ENCODE measurements at places on chromosomes 4 and X. TPM values are rescaled to one million over a fixed set of nuclear protein-coding genes. Genes with fewer than 3 reads are reported as not detected.

DNA sequence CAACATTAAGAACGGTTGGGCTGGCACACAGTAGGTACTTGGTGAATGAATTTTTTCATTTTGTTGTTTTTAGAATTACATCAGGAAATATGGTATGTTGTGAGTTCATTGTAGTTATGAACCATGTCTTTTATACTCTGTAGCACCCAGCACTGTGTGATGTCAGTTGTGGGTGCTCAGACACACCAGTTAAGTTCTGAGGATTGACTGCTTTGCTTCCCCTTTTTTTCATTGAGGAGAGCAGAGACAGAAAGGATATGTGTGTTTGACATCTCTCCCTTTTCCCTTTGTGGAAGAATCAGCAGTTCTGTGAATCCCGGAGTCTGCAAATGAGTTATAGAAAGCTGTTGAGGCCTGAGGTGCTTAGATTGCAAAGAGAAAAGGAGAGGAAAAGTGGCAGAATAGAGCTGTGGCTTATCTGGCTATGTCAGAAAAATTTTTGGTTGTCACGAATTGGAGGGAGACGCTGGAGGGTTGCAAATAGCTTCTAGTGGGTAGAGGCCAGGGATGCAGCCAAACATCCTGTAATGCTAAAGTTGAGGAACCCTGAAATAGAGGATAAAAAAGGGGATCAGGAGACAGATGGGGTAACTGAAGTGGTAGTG is 13.1 kb downstream of the SMAD1 start:
- no peak for DNase-seq
- H3K27ac ChIP-seq: no peak overlapping the region
- H3K36me3 ChIP-seq: no peaks in the 10 kb centered on the region
- H3K4me1 ChIP-seq: peaks cover 38% of the 10 kb centered on the region

DNA sequence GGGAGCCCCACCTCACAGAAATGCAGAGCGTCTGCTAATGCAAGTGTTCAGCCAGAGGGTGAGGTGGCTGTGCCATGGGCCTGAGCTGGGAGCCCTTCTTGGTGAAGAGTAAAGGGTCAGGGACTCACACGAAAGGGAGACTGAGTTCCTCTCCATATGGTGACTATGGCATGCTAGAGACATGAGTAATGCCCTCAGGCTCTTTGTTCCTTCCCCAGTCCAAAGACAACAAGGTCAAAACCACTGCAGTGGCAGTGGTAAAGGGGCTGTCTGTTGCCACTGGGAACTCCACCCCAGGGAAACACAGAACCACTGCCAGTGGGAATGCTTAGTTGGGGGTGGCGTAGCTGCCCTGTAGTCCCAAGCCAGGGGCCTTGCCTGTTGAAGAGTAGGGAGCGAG is 22.4 kb downstream of the RAB40AL start:
- H3K4me1 ChIP-seq: peaks cover 25% of the 10 kb centered on the region
- no peaks in the 10 kb centered on the region for H3K36me3 ChIP-seq
- no peak overlapping the region for H3K4me3 ChIP-seq

DNA sequence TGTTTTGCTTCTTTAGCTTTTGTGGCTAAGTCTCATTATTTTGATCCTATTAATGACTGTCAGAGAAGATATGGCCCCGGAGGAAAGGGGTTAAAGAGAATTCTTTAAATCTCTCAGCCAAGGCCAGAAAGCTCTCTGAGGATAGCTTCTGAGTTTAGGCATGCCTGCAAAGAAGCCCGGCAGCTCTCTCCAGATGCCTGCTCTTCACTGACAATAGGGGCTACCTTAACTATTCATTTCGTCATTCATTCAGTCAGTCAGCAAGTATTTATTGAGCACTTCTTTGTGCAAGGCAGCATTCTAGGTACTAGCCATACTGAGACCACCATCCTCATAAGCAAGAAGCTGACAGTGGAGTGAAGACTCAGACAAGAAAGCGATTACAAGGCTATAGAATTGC is 34.0 kb upstream of the BMP15 start:
- no peaks in the 10 kb centered on the region for H3K36me3 ChIP-seq
- H3K27ac ChIP-seq: no peak overlapping the region
- no peaks in the 10 kb centered on the region for H3K27me3 ChIP-seq
- H3K4me1 ChIP-seq: no peaks in the 10 kb centered on the region

- no peaks in the 10 kb centered on the region for H3K27me3 ChIP-seq
- no peak for DNase-seq
Observed at GRCh38 chr4:161577579-161578301, 586.1 kb downstream of the FSTL5 start.

DNA sequence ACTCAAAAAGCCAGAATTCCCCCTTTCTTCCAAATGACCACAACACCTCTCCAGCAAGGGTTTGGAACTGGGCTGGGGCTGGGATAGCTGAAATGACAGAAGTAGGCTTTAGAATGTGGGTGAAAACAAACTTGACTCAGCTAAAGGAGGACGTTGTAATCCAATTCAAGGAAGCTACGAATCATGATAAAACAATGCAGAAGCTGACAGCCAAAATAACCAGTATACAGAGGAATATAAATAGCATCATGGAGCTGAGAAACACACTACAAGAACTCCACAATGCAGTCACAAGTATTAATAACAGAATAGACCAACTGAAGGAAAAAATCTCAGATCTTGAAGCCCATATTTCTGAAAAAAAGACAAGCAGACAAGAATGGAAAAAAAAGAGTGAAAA is 95.8 kb upstream of the TET2 start:
- no peaks in the 10 kb centered on the region for H3K4me1 ChIP-seq
- no peaks in the 10 kb centered on the region for H3K27me3 ChIP-seq
- no peaks in the 10 kb centered on the region for H3K36me3 ChIP-seq
- no peak overlapping the region for H3K4me3 ChIP-seq
- DNase-seq: no peak
- H3K27ac ChIP-seq: no peak overlapping the region

DNA sequence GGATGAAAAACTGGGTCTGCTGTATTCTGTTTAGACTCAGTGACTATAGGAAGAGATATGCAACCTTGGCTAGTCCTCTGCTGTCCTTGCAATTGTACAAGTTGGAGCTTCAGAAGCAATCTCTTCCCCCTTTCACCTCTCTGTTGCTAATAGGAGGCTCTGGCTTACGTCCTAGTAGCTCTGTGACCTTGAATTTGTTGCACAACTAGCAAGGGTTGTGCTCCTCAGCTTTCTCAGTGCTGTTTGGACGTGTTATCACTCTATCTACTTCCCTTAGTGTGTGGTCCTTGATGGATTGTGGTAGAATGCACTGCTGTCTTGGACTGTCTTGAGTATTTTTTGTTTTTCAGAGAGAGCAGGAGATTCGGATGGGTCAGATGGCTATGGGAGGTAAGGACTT is 3.4 kb upstream of the ITGB1BP2 start:
- DNase-seq: no peak
- H3K27me3 ChIP-seq: no peaks in the 10 kb centered on the region
- no peak overlapping the region for H3K4me3 ChIP-seq

DNA sequence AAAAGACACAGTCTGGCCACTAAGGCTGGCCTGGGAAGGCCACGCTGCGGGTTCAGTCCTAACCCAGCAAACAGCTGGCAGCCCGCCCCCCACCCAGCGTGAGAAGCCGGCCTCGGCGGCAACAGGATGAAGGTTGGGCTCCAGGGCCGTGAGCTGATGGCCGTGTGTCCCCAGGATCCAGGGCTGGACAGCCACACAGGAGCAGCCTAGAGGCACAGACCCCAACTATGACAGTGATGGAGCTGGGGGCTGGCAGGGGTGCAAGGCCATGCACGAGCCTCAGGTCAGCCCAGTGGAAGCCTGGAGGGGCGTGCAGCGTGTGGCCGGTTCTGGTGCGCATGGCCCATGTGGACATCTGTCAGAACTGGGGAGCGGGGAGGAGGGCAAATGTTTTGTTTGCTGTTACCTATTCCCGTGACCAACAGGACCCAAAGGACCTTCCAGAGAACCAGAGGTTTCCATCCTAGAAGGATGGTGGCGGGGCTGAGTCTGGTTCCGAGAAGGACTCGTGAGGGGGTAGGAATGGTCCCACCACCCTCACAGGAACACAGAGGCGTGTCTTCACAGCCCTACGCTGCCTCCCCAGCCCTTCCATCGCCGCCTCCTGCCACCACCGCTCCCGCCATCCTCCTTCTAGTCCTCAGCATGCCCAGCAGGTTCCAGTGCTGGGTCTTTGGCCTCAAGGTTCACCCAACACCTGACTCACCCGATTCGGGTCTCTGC is 46.5 kb downstream of the ZFYVE28 start:
- H3K4me3 ChIP-seq: no peak overlapping the region
- H3K36me3 ChIP-seq: no peaks in the 10 kb centered on the region
- H3K27ac ChIP-seq: no peak overlapping the region
- DNase-seq: no peak

DNA sequence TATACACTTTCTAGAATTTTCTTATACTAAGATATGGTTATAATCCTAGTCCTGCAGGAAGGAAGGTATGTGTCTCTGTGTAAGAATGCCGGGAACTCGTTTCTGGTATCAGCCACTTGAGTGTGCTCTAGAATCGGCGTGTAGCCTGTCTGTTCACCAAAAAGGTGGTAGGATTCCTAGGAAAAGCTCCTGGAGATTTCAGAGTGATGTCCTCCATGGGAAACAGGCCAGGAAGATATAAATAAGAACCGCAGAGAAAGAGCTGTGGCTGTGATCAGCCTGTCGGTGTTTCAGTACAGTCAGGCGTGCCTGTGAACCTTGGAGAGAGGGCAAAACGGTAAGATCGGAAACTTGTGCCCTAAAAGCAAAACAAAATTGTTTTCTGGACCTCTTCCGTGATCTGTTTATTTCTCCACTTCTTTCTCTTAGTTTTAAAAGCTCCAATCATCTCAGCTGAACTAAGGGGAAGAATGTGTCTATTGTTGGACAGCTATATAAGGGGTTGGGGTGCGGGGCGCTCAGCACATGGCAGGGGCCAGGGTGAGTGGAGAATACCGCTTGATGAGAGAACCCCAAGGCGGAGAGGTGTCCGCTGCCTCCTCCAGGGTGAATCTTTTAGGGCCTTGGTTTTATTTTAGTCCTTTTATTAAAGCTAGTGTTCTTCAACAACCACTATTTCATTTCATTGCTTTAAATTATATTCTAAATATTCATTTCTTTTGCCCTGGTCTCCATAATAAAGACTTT is 303.8 kb upstream of the TENM3 start:
- no peaks in the 10 kb centered on the region for H3K36me3 ChIP-seq
- no peaks in the 10 kb centered on the region for H3K4me1 ChIP-seq
- DNase-seq: no peak
- H3K27ac ChIP-seq: no peak overlapping the region
- H3K4me3 ChIP-seq: no peak overlapping the region
- H3K27me3 ChIP-seq: no peaks in the 10 kb centered on the region

GRCh38 chrX:105526431-105526830 is 295.9 kb upstream of the NRK start:
- H3K4me3 ChIP-seq: no peak overlapping the region
- DNase-seq: no peak
- no peaks in the 10 kb centered on the region for H3K36me3 ChIP-seq

DNA sequence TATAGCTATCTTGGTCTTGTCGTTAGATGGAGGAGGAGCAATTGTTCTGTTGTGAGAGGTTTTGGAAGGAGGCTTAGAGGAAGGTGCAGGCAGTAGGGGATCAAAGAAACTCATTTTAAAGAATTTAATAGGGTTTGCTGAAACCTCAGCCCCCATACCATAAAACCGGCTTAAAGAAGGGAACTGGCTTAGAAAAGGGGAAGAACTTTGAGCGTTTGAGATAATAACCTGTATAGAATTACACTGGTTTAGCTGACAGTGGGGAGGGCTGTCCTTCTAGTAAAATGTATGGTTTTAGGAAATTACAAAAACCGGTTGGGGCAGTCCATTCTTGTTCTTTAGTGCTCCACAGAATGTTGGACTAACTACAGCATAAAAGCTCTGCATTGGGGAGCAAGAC is 128.1 kb downstream of the KDM6A start:
- no peak overlapping the region for H3K4me3 ChIP-seq
- no peaks in the 10 kb centered on the region for H3K4me1 ChIP-seq

DNA sequence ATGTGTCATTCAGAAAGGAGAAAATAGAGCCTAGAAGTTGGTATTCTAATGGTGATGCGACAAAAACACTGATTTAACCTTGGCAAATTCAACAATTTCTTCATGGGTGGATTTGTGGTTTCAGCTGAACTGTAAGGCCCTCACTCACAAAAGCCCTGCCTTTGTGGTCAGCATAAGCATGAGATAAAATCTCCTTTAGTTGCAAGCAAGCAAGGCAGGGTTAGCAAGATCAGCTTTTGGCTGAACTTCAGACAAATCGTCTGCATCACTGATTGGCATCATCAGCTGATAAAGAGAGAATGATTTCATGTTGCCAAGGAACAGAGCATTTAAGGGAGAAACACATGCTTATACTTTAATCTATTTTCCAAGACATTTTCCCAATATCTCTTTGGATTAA is 2582.2 kb downstream of the PCDH7 start:
- DNase-seq: no peak
- no peaks in the 10 kb centered on the region for H3K36me3 ChIP-seq
- no peak overlapping the region for H3K27ac ChIP-seq
- H3K4me1 ChIP-seq: no peaks in the 10 kb centered on the region

DNA sequence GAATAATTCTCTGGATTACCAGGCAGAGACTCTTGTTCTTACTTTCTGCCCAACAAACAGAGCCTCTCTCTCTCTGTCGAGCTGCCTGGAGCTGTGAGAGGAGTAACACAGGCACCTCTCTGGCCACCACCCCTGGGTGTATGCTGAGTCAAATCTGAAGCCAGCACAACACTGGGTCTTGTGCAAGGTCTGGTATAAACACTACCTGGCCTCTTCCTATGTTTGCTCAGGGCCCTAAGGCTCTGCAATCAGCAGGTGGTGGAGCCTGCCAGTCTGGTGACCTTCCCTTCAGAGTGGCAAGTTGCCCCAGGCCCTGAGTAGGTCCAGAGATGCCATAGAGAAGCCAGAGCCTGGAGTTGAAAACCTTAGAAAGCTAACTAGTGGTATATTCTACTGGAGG is 139.9 kb downstream of the CPXCR1 start:
- no peak overlapping the region for H3K4me3 ChIP-seq
- DNase-seq: no peak
- no peaks in the 10 kb centered on the region for H3K4me1 ChIP-seq

The CENPC gene
- total RNA-seq: 36.8 TPM

Measured in body of pancreas (tissue), 4 donors.